ENCODE measurements at places on chromosomes 2 and 18. TPM values are rescaled to one million over a fixed set of nuclear protein-coding genes. Genes with fewer than 3 reads are reported as not detected.

DNA sequence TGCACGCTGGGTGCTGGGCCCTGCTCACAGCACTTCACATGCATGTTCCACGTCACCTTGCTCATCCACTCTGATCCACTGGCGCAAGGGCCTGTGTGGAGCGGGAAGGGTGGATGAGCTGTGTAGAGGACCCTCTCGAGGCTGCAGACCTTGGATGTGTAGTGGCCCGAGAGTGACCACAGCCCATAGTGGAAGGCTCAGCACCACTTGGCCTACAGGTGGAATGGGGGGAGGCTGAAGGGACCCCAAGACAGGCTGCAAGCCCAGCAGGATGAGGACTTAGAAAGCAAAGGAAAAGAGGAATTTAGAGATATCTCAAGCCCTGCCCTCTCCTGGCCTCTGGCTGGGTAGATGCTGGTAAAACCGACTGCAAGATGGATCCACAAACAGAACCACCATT lies 175.9 kb upstream of the COPS8 start:
- DNase-seq, result no peak

- DNase-seq, result no peak
Observed at GRCh38 chr2:55721596-55722215, 28.1 kb upstream of the PNPT1 start.

DNA sequence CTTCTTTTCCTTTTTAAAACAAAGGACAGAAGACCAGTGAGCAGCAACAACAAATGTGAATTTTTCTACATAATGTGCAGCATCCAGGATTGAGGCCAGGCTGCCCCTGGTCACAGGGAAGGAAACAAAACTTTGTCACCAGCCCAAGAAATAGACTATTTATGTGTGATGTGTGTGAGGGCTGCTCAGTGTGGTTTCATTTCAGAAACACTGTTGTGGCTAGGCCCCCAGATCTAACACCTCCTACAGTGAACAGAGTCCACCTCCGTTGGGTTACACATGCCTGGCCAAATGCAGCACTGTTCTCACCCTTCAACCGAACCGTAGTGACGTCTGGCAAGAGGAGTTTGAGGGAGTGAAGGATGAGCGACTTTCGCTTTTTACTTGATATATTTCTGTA lies 146.3 kb upstream of the RIOK3 start:
- DNase-seq, result no peak

- DNase-seq, result no peak
Observed at GRCh38 chr18:35334821-35335220, 9.4 kb downstream of the ZNF24 start.

- DNase-seq, result no peak
Observed at GRCh38 chr2:183063083-183063482, 15.5 kb upstream of the DUSP19 start.

The TMEM169 gene
- total RNA-seq, result 0.97 TPM

DNA sequence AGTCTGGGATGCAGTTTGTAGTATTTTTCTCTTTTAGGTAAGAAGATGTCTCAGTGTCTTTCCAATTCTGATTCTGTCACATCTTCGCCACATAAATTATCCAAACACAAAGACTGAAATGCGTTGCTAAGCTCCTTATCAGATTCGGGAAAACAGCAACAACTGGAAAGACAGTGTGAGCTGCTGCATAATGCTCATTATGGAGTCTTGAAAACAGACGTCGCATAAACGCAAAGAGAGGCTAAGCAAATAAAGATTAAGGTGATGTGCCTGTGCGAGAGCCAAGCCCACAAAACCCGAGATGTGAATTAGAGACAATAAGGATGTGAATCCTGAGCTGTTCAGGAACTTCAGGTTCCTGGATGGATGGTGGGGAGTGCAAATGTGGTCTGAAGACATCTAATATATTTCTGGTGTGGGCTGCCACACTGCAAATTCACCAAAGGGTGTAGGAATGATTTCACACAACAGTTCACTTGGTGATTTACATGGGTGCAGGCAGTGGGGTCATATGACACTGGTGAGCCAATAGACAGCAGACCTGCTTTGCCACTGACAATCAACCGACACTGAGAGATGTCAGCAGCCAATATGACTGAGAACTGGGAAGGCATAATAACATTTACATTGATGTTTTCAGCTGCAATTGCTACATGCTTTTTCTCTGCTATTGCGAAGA lies 195.8 kb downstream of the MTX2 start:
- DNase-seq, result no peak

DNA sequence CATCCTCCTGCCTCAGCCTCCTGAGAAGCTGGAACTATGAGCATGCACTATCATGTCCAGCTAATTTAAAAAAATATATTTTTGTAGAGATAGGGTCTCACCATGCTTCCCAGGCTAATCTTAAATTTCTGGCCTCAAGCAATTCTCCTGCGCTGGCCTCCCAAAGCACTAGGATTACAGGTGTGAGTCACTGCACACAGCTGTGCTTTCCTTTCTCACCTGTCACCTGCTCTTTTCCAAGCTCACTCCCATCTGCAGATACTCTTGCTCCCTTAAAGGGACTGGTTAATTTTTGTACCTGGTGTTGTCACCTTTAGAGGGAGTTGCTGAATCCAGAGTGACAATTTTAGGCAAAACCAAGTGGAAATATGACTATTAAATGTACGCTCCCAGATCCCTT lies 178.2 kb downstream of the LOXHD1 start:
- DNase-seq, result no peak

- peak; percentile 3 for DNase-seq
Observed at GRCh38 chr2:51027968-51028367, 4.0 kb downstream of the NRXN1 start.

The SLC16A14 gene
- 3.8 TPM for total RNA-seq

DNA sequence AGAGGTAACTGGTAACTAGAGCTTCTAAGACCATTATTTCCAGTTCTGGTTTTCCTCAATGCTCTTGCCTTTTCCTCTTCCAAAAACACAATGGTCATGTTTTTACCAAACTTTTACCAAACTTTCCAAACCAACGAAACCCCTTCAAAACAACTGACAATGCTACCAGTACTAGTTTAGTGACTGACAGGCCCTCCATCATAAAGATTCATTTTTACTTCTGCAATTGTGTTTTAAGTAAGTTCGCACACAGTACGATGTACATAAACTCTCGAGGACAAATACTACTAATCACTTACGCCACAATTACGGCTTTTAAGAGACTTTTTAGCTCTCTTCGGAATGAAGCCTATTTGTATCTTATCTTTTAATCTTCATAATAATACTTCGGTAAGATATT lies 900 bp downstream of the C18orf32 start:
- DNase-seq, result no peak

The GTF2A1L gene
- not detected for total RNA-seq

All from heart right ventricle (tissue), 16 donors.